ENCODE measurements at places on chromosomes 12 and 14.

DNA sequence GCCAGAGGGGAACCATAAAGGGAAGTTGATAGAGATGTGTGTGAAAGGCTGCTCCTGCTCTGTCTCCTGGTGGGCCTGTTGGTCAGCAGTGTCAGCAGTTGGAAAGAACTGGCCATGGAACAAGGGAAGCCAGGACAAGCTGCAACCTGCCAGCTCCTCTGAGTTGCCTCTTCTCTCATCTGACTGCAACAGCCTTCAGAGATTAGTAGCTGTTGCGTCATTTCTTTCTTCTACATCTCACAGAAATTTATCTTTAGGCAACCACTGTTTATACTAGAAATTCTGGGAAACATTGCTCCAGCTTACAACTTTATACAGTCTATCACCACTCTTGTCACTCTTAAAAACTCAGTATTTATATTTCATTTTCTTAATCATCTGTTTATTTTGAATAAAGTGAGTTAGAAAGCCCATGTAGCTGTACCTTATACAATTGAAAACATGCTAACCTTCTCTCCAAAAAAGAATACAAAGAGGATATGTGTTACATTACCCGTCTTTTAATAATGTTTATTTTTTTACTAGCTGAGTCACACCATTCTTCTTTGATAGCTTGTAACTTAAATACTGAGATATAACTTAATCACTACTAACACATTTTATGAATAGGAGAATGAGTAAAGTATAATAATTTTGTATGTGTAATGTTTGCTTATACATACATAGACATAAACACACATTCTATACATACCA is 224.2 kb downstream of the LRFN5 start:
- H3K36me3 ChIP-seq: no peaks in the 10 kb centered on the region
- H3K4me1 ChIP-seq: no peaks in the 10 kb centered on the region
- H3K27me3 ChIP-seq: no peaks in the 10 kb centered on the region
- no peak overlapping the region for H3K4me3 ChIP-seq
- DNase-seq: no peak

GRCh38 chr12:30806989-30807694 is 52.4 kb upstream of the CAPRIN2 start:
- H3K4me1 ChIP-seq: peaks cover 5% of the 10 kb centered on the region
- H3K36me3 ChIP-seq: no peaks in the 10 kb centered on the region
- H3K27me3 ChIP-seq: no peaks in the 10 kb centered on the region
- DNase-seq: no peak

GRCh38 chr12:121299662-121300061 is 3.2 kb upstream of the CAMKK2 start:
- H3K27me3 ChIP-seq: no peaks in the 10 kb centered on the region
- DNase-seq: no peak
- H3K27ac ChIP-seq: no peak overlapping the region
- peaks cover 18% of the 10 kb centered on the region for H3K4me1 ChIP-seq

DNA sequence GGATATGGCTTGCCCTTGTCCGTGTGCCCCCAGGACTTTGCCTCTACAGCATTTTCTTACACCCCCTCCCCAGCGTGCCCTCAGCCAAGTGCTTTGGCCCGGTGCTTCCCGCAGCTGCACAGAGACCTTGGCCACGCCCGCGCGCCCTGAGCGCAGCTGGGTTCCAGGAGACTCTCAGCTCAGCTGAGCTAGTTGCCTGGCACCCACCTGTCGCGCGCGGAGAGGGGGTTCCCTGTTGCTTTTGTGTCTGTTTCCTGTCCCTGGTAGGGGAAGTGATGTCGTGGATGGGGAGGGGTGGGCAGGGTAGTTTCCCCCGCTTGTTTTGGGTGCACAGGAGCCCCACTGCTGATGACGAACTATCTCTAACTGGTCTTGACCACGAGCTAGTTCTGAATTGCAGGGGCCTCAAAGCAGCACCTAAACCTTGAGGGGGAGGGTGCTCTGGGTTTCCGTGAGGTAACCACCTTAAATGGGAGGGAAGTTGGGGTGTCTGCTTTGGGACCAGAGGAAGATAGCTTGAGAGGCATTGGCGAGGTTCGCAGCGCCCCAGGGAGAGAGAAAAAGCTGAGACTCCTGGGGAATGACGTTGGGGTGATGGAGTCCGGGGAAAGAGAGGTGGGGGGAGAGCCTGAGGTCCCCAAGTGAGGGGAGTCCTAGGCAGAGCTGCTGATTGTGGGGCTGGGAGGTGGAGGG is 1.5 kb downstream of the DIO3 start:
- no peak overlapping the region for H3K27ac ChIP-seq
- no peak for DNase-seq
- H3K4me3 ChIP-seq: no peak overlapping the region
- peaks cover 9% of the 10 kb centered on the region for H3K36me3 ChIP-seq

Data from tibial nerve (tissue), 4 donors.